Epithelial cell of proximal tubule (primary cell): ENCODE measurements at places on chromosomes 11 and 22. TPM values are rescaled to one million over a fixed set of nuclear protein-coding genes. Genes with fewer than 3 reads are reported as not detected.

BAIAP2L2 gene
- total RNA-seq = 5.4 and 6.5 TPM in 2 replicates

TRIM51 gene
- total RNA-seq = not detected in 2 replicates

TBX1 gene
- not detected in 2 replicates for total RNA-seq

LRRN4CL gene
- total RNA-seq = not detected in 2 replicates

RTN3 gene
- 125 and 142 TPM in 2 replicates for total RNA-seq

FDXACB1 gene
- total RNA-seq = 1.1 and 3.8 TPM in 2 replicates

KRTAP5-6 gene
- total RNA-seq = not detected in 2 replicates

SLC5A4 gene
- not detected in 2 replicates for total RNA-seq

VPS37C gene
- total RNA-seq = 15.7 and 21.5 TPM in 2 replicates

CAVIN3 gene
- total RNA-seq = 321 and 498 TPM in 2 replicates

FGF19 gene
- total RNA-seq = not detected in 2 replicates

DBX1 gene
- not detected in 2 replicates for total RNA-seq

NRXN2 gene
- total RNA-seq = 0.29 TPM in 1 of 2 replicates, not detected in the other

ART5 gene
- total RNA-seq = 0.51 and 1.6 TPM in 2 replicates

SCUBE2 gene
- 0.17 and 0.43 TPM in 2 replicates for total RNA-seq

FOSL1 gene
- 143 and 172 TPM in 2 replicates for total RNA-seq

UQCC3 gene
- total RNA-seq = 18.6 and 27.9 TPM in 2 replicates

ADORA2A gene
- total RNA-seq = 0.36 TPM in 1 of 2 replicates, not detected in the other

DMC1 gene
- 4.4 and 6.3 TPM in 2 replicates for total RNA-seq

SCARF2 gene
- total RNA-seq = 12.6 and 15.0 TPM in 2 replicates

TMEM126B gene
- total RNA-seq = 68.8 and 86.8 TPM in 2 replicates

MRGPRF gene
- total RNA-seq = 2.5 and 2.9 TPM in 2 replicates

TMPRSS4 gene
- 13.3 and 26.6 TPM in 2 replicates for total RNA-seq

SYTL2 gene
- total RNA-seq = 5.6 and 25.7 TPM in 2 replicates

SUSD2 gene
- total RNA-seq = 0.06 and 0.07 TPM in 2 replicates

TRIM6 gene
- 1.4 and 6.3 TPM in 2 replicates for total RNA-seq

OR6T1 gene
- not detected in 2 replicates for total RNA-seq

MYRF gene
- total RNA-seq = 7.6 and 25.0 TPM in 2 replicates

BACE1 gene
- 8.7 and 8.9 TPM in 2 replicates for total RNA-seq

EFEMP2 gene
- total RNA-seq = 45.1 and 94.7 TPM in 2 replicates

LARGE2 gene
- 2.5 and 3.3 TPM in 2 replicates for total RNA-seq

LSP1 gene
- 0.58 TPM in 1 of 2 replicates, not detected in the other for total RNA-seq
